ENCODE measurements at places on chromosomes 5 and 9. TPM values are rescaled to one million over a fixed set of nuclear protein-coding genes. Genes with fewer than 3 reads are reported as not detected.
A peak's percentile ranks its signal among the peaks of the same experiment; 100 is the strongest.

- H3K4me1 ChIP-seq: peaks cover 18% of the 10 kb centered on the region
- H3K4me3 ChIP-seq: peak overlapping the region; percentile 51
- H3K36me3 ChIP-seq: no peaks in the 10 kb centered on the region
- peak; percentile 84 for DNase-seq
- H3K27ac ChIP-seq: no peak overlapping the region
Observed at GRCh38 chr5:159337016-159337955, 7.0 kb upstream of the IL12B start.

DNA sequence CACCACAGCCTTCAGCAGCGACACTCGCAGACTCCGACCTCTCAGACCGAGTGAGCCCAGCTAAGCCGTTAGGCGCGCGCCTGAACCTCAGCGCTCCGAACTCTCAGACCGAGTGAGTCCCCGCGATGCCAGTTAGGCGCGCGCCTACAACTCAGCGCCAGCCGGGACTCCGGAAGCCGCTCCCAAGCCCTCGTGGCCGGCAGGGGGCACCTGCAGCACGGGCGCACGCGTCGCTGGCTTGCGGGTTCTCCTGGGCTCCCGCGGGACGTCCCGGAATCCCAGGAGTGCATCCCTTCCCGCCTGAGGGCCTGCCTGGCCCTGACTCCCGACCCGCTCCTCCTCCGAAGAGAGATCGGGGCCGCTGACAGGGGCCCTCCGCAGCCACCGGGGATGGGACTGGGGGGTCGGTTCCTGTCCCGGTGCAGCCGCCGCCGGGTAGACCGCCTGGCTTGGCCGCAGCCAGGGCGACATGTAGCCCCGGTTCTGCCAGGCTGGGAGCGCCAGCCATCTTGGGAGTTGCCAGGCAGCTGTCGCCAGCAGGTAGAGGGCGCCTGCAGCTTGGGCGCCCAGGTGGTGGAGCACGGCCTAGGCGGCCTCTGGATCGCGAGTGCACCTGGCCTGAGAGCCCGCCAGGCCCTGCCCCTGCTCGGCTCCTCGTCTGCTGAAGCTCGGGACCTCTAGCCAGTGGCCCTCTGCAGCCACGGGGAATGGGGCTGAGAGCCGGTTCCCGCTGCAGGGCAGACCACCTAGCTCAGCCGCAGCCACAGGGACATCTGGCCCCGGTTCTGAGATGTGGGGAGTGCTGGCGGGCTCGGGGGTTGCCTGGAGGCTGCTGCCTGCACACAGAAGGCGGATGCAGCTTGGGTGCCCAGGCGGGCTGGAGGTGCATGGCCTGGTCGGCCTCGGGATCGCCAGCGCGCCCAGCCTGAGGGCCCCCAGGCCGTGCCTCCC, at the start of gene ANKRD18A:
ANKRD18A (minus strand) TSS at position 114 of the 951 bp plus-strand sequence. CDS start 311 bp downstream, outside the sequence.
- H3K4me1 ChIP-seq: peaks cover 27% of the 10 kb centered on the region
- DNase-seq: peak; percentile 50
- H3K36me3 ChIP-seq: no peaks in the 10 kb centered on the region
- peaks cover 12% of the 10 kb centered on the region for H3K27me3 ChIP-seq
- peak within 1 kb of the TSS; percentile 23 for H3K27ac ChIP-seq
- peak within 1 kb of the TSS; percentile 55 for H3K4me3 ChIP-seq

GRCh38 chr5:169354263-169354662, 53.3 kb upstream of the SLIT3 start:
- H3K36me3 ChIP-seq: no peaks in the 10 kb centered on the region
- no peak for DNase-seq
- no peaks in the 10 kb centered on the region for H3K4me1 ChIP-seq
- no peak overlapping the region for H3K4me3 ChIP-seq
- peaks cover 5% of the 10 kb centered on the region for H3K27me3 ChIP-seq

GRCh38 chr5:66356011-66356565, 212.0 kb downstream of the SREK1 start:
- no peaks in the 10 kb centered on the region for H3K4me1 ChIP-seq
- no peak for DNase-seq
- no peak overlapping the region for H3K4me3 ChIP-seq
- no peaks in the 10 kb centered on the region for H3K36me3 ChIP-seq
- H3K27me3 ChIP-seq: no peaks in the 10 kb centered on the region

DNA sequence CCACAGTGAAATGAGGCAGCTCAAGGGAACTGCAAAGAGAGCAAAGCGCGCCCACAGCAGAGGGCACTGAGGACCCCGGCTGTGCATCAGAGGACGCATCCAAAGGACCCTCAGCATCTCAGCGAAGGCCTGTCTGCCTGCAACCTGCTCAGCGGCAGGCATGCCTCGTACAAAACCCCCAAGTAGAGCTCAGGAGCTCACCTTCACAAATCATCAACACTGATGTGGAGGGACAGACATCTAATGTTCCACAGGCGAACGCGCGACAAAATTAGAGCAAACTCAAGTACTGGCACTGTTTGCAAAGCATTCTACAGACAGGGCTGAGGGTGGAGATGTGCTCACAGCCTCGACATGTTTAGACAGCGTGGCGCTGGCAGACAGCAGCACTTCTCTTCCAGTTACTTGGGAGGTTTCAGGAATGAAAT, 81.0 kb downstream of the DCP2 start:
- H3K36me3 ChIP-seq: no peaks in the 10 kb centered on the region
- no peak for DNase-seq
- H3K27ac ChIP-seq: no peak overlapping the region

DNA sequence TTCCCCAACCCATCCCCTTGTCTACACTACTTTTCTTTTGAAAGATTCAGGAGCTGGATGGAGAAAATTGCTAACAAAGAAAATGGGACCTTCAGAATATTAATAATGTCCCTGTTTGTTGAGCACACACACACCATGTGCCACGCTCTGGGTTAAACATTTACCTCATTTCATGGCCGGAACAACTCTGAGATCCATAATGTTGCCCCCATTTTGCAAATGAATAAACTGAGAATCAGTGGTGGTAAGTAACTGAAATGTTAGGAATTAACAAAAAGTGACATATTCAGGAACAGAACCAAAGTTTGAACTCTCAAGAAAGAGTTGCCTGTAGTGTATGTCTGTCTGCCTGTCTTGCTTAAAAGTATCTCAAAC, 51.4 kb upstream of the SMAD5 start:
- peaks cover 8% of the 10 kb centered on the region for H3K4me1 ChIP-seq
- peaks cover 32% of the 10 kb centered on the region for H3K27me3 ChIP-seq
- no peak overlapping the region for H3K27ac ChIP-seq
- no peak overlapping the region for H3K4me3 ChIP-seq

DNA sequence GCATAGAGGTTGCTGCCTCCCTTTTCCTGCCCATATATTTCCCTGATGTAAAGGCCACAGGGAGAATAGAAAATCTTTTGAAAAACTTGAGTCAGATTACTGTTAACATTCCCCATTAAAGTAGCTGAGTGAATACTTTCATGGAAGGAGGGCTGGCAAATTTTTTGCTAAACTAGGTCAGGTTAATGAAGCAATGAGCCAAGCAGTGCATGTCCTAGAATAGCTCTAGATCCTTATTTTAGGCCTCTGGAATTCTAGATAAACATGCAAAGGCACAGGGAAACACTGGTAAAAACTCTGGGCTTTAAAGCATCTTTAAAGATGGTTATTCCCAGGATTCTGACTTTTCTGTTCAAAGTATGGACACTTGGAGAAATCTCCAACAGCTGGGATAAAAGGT, 27.9 kb downstream of the TTC1 start:
- H3K4me3 ChIP-seq: no peak overlapping the region
- no peak overlapping the region for H3K27ac ChIP-seq
- no peak for DNase-seq
- no peaks in the 10 kb centered on the region for H3K27me3 ChIP-seq

GRCh38 chr9:21964925-21965385, 29.2 kb downstream of the CDKN2A start:
- H3K4me1 ChIP-seq: peaks cover 24% of the 10 kb centered on the region
- peak overlapping the region; percentile 57 for H3K4me3 ChIP-seq
- peaks cover 69% of the 10 kb centered on the region for H3K27me3 ChIP-seq
- peak; percentile 60 for DNase-seq
- no peak overlapping the region for H3K27ac ChIP-seq

DNA sequence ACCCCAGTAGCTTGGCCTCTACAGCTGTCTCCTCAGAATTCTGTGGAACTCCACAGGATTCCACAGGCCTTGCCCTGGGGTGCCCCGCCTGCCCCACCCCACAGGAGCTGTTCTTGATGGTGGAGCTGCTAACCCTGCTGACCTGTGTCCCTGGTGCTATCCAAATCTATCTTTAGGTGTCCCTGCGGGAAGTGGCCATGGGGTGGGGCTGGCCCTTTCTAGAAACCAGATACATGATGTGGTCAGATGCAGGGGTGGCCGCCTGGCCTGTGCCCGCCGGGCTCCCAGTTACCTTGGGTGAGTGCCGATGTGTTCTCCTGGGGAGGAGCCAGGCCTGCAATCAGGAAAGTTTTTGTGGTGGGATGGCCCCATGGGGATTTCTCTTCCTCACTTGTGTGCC, 34.2 kb downstream of the WNK2 start:
- H3K4me3 ChIP-seq: no peak overlapping the region
- no peaks in the 10 kb centered on the region for H3K36me3 ChIP-seq
- H3K27ac ChIP-seq: no peak overlapping the region
- H3K27me3 ChIP-seq: no peaks in the 10 kb centered on the region
- no peak for DNase-seq
- no peaks in the 10 kb centered on the region for H3K4me1 ChIP-seq

GRCh38 chr5:6291961-6292360, 86.4 kb downstream of the MED10 start:
- no peak overlapping the region for H3K4me3 ChIP-seq
- no peaks in the 10 kb centered on the region for H3K36me3 ChIP-seq
- H3K27me3 ChIP-seq: no peaks in the 10 kb centered on the region

GRCh38 chr9:90827181-90827871, 25.7 kb downstream of the SYK start:
- H3K36me3 ChIP-seq: no peaks in the 10 kb centered on the region
- no peaks in the 10 kb centered on the region for H3K27me3 ChIP-seq
- DNase-seq: no peak
- H3K4me3 ChIP-seq: no peak overlapping the region
- H3K27ac ChIP-seq: no peak overlapping the region

DNA sequence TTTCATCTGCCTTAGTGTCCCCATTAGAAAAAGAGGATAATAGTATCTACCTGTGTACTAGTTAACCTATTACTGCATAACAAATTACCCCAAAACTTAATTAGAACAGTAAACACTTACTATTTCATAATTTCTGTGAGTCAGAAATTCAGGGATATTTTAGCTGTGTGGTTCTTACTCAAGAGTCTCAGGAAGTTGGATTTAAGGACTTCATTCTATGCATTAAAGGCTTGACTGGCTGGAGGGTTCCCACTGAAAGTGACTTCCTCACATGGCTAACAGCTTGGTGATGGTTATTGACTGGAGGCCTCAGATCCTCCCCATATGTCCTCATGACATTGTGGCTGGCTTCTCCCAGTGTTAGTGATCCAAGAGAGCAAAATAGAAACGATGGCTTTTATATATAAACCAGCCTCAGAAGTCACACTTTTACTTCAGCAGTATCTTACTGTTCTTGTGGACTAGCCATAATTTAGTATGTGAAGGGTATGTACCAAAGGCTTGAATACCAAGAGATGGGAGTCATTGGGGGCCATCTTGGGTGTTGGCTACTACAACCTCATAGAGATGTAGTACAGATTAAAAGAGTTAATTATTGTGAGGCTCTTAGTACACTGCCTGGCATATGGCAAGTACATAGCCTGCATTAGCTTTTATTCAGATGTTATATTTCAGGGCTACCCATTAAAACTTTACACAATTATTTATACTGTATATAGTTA, 9.9 kb downstream of the RAD23B start:
- no peaks in the 10 kb centered on the region for H3K27me3 ChIP-seq
- H3K36me3 ChIP-seq: no peaks in the 10 kb centered on the region
- H3K27ac ChIP-seq: no peak overlapping the region
- peaks cover 30% of the 10 kb centered on the region for H3K4me1 ChIP-seq

DNA sequence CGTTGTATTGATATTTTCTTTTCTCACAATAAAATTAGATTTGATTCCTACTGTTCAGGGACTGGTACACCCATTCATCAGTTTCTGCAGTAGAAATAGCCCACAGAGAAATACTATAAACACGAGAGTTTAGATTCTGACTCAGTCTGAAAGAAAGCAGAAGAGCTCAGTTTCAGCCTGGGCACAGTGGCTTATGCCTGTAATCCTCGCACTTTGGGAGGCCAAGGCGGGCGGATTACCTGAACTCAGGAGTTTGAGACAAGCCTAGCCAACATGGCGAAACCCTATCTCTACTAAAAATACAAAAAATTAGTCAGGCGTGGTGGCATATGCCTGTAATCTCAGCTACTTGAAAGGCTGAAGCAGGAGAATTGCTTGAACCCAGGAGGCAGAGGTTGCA, 8.6 kb downstream of the ITK start:
- peak overlapping the region; percentile 90 for H3K27ac ChIP-seq
- peaks cover 71% of the 10 kb centered on the region for H3K36me3 ChIP-seq
- H3K4me1 ChIP-seq: peaks cover 99% of the 10 kb centered on the region
- peak overlapping the region; percentile 100 for H3K4me3 ChIP-seq
- DNase-seq: no peak

- H3K4me3 ChIP-seq: no peak overlapping the region
- H3K27me3 ChIP-seq: peaks cover 3% of the 10 kb centered on the region
- no peak overlapping the region for H3K27ac ChIP-seq
- no peak for DNase-seq
Observed at GRCh38 chr9:129696944-129697655, 31.7 kb downstream of the PRRX2 start.

GRCh38 chr5:86354664-86355063, 263.1 kb upstream of the COX7C start:
- no peaks in the 10 kb centered on the region for H3K36me3 ChIP-seq
- H3K27me3 ChIP-seq: no peaks in the 10 kb centered on the region
- H3K27ac ChIP-seq: no peak overlapping the region
- no peak for DNase-seq
- H3K4me1 ChIP-seq: no peaks in the 10 kb centered on the region

DNA sequence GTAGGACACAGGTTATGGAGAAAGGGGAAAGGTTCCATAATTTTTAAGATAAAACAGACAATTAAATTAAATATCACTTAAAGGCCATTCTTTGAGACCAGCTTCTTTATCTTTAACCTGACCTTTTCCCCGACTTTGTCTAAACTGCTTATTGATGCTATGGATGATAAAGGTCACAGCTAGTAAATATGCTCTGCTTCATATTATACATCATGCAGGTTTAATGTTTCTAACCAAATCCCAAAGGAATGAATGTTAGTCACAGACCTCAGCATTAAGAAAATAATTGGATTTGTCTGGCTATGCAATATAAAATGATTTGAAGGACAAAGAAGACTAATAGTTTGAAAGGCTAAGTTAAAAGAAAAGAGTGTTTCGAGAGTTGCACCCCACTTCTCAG, 147.6 kb downstream of the ST8SIA4 start:
- H3K27ac ChIP-seq: no peak overlapping the region
- no peak for DNase-seq
- no peak overlapping the region for H3K4me3 ChIP-seq

- no peak for DNase-seq
- peaks cover 12% of the 10 kb centered on the region for H3K27me3 ChIP-seq
- no peak overlapping the region for H3K27ac ChIP-seq
- no peak overlapping the region for H3K4me3 ChIP-seq
- H3K36me3 ChIP-seq: no peaks in the 10 kb centered on the region
- H3K4me1 ChIP-seq: no peaks in the 10 kb centered on the region
Observed at GRCh38 chr5:38466424-38467189, 89.8 kb downstream of the LIFR start.

The HMHB1 gene
- 12.2 TPM for polyA plus RNA-seq

The SLC6A18 gene
- polyA plus RNA-seq: not detected

The DIPK1B gene
- not detected for polyA plus RNA-seq

The PCDHB11 gene
- polyA plus RNA-seq: not detected

The DAB2 gene
- not detected for polyA plus RNA-seq

The GLRA1 gene
- polyA plus RNA-seq: not detected

The FGFR4 gene
- polyA plus RNA-seq: not detected

Measured in CD4-positive, CD25-positive, alpha-beta regulatory T cell (primary cell).